ENCODE measurements at places on chromosomes 3 and 15.

DNA sequence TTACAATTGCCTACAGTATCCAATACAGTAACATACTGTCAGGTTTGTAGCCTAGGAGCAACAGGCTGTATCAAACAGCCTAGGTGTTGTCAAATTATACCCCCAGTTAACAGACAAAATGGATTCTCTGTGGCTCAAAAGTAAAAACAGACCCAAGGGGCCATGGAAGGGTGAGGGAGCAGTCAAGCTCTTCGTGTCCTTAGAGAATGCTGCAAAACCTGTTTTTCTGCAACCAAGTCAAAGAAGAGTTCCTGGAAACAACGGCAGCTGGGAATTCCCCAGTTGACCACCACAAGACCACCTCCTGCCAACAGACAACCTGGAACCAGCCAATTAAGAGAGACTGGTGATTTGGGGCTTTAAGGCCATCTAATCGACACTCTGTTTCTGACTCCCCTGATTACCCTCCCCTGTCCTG is 11.1 kb upstream of the THUMPD3 start:
- DNase-seq: no peak

- no peak for DNase-seq
Observed at GRCh38 chr15:94366781-94367180, 135.4 kb downstream of the MCTP2 start.

DNA sequence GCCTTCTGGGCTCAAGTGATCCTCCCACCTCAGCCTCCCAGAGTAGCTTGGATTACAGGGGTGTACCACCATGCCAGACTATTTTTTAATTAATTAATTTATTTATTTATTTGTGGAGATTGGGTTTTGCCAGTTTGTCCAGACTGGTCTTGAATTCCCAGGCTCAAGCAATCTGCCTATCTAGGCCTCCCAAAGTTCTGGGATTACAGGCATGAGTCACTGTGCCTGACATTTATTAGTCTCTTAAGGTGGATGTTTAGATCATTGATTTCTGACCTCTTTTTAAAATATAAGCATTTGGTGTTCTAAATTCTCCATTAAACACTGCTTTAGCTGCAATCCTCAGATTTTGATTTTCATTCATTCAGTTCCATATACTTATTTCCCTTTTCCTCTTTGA is 15.6 kb downstream of the FBXW12 start:
- DNase-seq: no peak

GRCh38 chr3:134211797-134212196 is 38.9 kb downstream of the RYK start:
- no peak for DNase-seq

DNA sequence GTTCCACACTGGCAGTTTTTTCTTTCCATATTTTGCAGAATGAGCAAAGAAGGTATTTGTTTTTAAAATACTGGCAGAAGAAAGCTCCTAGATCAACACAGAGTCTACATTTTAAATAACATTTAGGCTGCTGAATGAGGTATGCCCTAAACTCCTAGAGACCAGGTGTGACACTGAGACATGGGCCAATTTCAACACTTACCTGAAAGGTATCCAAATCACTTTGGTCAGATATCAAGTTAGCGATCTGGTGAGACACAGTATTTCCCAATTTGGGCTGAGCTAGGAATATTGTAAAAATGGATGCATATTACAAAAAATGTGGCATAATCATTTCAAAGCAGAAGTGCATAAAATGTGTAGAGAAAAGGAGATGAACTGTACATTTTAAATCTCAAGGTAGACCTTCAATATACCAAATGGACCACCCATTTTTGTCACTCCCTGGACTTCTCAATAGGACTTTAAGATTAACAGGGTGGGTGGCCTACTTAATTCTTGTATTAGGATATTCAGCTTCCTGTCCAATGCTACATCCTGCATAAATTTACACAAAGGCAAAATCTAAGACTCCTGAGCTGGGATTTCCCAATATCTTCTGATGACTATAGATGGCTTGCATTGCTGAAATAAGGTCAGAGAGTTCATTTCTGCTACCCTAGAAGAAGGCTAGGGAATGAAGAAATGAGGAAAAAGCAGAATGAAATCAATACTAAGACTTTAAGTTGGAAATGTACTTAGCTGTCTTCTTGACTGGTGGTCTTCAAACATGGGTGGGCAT is 487.8 kb downstream of the FOXP1 start:
- DNase-seq: no peak
